ENCODE measurements at places on chromosomes 1 and 21. TPM values are rescaled to one million over a fixed set of nuclear protein-coding genes. Genes with fewer than 3 reads are reported as not detected.

DNA sequence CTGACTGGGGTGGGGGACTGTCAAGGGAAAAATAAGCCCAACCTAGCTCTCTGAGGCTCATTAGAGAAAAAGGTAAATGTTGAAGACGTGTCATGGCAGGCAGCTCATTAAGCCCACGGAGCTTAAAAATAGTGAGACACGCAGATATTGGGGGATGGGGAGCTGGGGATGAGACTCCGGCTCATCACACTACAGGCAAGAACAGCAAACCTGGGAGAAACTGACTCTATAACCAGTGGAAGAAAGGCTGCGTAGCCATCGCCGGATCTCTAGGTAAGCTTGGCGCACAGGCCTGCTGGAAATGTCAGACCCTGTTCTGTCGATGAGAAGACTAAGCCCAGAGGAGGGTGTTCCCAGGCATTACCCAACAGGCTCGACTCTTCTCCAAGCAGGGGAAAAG is 78.0 kb downstream of the SYT2 start:
- no peak for DNase-seq

GRCh38 chr1:207944571-207944970 is 33.6 kb upstream of the CD34 start:
- peak; percentile 23 for DNase-seq

DNA sequence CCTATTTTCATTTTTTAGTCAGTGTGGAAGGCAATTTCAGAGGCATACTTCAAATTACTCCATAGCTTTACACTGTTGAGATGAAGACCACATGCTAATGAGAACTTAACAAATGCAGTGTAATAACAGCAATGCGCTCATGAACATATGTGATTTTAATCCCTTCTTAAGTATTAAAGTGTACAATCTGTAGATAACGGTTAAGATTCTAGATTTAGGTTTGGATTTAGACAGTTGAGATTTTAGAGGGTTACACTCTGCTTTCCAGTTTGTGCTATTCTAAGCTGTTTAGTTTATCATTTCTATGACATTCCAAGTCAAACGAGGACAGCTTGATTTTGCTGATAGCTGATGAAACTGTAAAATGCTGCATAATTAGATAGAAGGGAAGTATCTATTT is 257.8 kb upstream of the CHRM3 start:
- no peak for DNase-seq

DNA sequence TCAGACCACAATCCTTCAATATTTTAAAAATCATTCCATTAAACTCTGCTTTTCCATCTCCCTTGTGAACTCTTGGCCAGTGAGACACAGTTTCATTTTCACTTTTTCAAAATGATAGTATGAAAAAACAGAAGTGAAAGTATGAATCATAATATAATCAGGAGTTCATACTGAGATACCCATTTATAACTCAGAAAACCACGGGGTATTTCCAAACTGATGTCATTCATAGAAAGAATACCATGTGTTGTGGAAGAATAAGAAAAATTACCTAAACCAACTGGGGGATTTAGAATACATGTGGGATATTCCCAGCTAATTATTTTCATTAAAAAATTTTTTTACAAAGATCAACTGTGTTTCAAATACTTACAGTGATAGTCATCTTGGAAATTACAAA is 149.9 kb downstream of the MRPL39 start:
- DNase-seq = peak; percentile 85

DNA sequence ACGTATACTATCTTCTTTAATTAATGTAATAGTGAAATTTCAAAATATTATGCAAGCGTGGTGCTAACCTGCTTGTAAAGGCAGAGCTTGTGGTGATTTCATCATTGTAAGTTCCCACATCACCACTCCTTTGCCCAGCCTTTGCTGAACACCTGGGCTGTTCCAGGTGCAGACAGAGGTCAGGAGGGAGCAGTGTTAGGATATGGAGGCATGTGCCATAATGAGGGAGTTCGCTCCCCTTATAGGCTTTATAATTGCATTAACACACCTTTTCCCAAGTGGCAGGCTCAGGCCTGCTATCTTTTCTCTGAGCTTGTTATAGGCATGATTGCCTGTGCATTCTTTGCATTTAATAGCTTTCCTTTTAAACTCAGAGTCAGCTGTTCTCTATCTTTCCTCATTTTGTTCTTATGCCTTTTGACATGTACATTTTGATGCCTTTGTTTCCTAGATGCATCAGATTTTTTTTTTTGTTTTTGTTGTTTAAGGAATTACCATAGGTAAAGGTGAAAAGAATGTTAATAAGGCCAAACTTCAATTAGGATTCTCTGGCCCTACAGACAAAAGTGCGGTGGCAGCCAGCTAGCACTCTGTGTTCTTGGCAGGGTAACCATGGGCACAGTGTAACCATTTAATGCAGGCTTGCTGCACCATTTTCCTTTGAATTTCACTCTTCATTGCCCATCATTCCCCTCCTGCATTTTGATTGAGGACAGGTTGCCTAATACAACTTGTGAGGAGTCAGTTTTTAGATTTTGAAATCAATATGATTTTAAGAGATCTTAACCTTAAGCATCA is 12.6 kb downstream of the NPL start:
- DNase-seq = no peak

GRCh38 chr1:163337631-163338030 is 15.9 kb downstream of the NUF2 start:
- DNase-seq = peak; percentile 80

GRCh38 chr1:113438505-113439276 is 48.4 kb downstream of the MAGI3 start:
- no peak for DNase-seq

GRCh38 chr1:212595787-212596714 is 12.5 kb upstream of the ATF3 start:
- DNase-seq = peak; percentile 99

DNA sequence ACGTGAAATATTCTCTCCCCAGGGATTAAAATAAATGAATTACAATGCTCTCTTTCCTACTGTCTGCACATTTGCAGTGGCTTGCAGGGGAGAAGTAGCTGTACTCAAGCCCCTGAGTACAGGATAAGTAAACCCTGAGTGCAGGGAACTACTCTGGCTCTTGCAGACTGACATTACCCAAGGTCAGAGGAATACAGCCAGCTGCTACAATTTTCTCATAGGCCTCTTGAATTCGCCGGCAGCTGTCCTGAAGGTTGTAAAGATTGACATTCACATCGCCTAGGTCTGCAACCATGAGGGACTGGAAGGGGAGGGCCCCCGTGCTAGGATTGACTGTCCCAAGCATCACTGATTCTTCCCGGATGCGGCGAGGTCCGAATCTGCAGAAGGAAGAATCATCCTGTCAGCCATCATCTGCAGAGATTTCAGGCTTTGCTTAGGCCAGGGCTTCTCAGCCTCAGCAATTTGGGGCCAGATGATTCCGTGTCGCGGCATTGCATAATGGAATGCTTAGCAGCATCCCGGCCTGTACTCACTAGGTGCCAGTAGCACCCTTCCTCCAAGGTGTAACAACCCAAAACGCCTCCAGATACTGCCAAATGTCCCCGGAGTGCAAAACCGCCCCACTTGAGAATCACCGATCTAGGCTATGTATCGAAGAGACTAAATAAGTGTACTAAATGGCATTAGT is 1.7 kb downstream of the AGMAT start:
- DNase-seq = no peak

The PLEKHG5 gene
- 5.0 TPM for total RNA-seq

The ZNF648 gene
- not detected for total RNA-seq

The PCNT gene
- total RNA-seq = 14.2 TPM

The TMCO4 gene
- 7.3 TPM for total RNA-seq

The CFHR1 gene
- not detected for total RNA-seq

The DPT gene
- not detected for total RNA-seq

The TSSK3 gene
- not detected for total RNA-seq

The MCL1 gene
- total RNA-seq = 142 TPM

All from IMR-90 (cell line).